ENCODE measurements at places on chromosomes 2 and 18.

GRCh38 chr2:10531874-10532637, 83.9 kb upstream of the ODC1 start:
- DNase-seq = no peak

DNA sequence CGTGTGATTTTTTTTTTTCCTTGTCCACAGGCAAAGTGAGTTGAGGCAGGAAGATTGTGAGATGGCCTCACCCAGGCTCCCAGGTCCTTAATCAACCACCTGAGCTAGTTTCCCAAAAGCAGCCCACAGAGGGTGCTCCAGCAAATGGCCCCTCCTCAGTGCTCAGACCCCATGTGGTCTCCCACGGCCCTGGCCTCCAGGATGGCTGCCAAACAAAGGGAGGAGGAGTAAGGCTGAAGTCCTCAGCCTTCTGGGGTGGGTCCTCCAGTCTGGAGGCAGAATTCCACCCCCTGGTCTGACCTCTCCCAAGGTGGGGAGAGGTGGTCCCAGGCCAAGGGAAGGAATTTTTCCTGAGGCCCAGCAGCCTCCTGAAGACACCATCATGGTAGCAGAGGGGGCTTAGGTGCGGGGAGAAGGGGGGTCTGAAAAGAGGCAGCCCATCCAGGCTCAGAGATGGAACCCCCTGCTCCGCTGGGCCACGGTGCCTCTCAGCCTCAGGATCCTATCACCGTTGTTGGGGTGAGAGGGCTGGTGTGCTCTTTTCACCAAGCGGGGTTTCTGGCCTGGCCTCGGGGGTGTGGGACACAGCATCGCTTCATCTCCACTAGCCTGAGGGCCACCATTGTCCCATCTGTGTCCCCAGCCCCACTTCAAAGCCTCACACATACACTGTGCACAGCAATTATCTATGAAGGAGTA, 2.3 kb downstream of the NGEF start:
- no peak for DNase-seq

- no peak for DNase-seq
Measured at GRCh38 chr2:43039376-43040080, 186.9 kb downstream of the ZFP36L2 start.

DNA sequence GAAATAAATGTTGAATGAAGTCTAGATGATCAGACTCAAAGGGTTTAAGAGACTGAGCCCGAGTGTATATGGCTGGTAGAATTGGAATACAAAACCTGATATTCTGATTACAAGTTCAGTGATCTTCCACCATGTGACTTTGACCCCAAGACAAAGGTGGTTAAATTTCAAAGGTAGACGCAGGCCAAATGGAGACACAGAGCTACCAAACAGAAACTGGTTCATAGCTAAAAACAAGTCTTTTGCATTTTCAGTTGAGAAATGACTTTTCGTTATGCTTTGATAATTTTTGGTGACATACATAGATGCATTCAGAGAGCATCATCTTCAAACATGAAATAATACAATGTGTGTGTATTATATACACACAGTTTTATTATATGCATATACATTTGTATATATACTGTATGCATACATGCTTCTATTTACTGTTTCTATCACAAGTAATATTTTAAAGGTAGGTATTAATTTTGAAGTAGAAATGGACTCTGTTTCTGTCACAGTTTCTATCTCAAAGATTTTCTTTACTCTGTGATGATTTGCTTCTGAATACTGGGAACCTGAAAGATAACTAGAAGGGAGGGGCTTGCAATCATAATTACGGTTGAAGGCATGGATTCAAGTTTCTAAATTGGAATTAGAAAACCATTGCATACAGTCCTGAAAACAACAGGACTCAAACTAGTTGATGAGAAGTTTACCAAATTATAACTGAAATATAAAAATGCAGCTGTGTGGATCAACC, 142.3 kb downstream of the ABCA12 start:
- DNase-seq = no peak

DNA sequence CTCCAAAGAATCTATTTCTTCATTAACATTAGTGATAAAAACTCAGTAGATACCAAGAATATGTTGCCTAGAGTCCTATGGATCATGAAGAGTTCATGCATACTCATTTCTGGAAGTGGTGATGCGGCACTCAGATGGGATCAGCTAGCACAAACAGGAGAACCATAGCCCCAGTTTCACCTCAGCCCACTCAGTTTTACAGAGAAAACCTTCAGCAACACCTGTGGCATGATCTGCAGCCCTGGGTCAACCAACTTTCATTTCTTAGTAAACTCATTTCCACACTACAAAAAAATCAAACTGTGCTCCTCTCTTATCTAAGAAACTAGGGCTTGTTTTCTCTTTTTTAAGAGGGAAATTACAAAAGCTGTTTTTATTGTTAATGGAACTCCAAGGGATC, 569.4 kb downstream of the CCDC85A start:
- DNase-seq = no peak

GRCh38 chr2:122411231-122411630, 655.8 kb downstream of the TSN start:
- no peak for DNase-seq

DNA sequence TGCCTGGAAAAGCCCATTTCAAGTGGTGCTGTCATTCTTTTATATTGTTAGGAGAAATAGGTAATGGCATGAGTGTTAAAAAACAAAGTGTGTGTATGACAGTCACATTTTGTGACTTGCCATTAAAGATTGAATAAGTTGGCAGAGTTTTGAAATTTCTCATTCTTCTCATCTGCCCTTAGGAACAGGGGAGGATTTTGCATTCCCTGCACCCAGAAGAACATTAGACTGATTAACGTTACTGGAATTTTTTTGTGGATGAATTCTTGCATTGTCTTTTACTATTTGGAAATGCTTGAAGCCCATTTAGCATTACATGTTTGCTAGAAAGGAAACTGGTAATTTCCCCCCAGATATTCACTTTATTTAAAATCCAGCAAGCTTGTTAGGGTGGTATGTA, 162.2 kb downstream of the BABAM2 start:
- DNase-seq = peak; percentile 61

DNA sequence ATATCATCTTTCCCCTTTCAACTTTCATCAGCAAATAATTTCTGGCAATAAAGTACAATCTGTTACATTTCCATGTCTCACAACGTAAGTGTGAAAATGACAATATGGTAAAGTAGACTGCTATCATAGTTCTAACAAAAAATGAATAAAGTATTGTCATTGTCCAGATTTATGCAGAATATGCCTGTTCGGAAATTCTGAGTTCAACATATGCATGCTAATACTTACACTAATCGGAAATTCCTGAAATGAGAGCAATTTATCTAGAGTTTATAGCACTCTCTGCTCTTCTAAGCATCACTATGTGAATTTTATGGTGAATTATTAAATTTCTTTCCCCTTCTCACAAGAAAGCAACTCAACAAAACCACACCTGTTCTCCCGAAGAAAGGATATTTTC, 8.1 kb downstream of the CWC22 start:
- no peak for DNase-seq

GRCh38 chr2:105803773-105804172, 59.1 kb downstream of the NCK2 start:
- DNase-seq = peak; percentile 14

- DNase-seq = no peak
Measured at GRCh38 chr2:53549497-53549896, 218.1 kb upstream of the CHAC2 start.

DNA sequence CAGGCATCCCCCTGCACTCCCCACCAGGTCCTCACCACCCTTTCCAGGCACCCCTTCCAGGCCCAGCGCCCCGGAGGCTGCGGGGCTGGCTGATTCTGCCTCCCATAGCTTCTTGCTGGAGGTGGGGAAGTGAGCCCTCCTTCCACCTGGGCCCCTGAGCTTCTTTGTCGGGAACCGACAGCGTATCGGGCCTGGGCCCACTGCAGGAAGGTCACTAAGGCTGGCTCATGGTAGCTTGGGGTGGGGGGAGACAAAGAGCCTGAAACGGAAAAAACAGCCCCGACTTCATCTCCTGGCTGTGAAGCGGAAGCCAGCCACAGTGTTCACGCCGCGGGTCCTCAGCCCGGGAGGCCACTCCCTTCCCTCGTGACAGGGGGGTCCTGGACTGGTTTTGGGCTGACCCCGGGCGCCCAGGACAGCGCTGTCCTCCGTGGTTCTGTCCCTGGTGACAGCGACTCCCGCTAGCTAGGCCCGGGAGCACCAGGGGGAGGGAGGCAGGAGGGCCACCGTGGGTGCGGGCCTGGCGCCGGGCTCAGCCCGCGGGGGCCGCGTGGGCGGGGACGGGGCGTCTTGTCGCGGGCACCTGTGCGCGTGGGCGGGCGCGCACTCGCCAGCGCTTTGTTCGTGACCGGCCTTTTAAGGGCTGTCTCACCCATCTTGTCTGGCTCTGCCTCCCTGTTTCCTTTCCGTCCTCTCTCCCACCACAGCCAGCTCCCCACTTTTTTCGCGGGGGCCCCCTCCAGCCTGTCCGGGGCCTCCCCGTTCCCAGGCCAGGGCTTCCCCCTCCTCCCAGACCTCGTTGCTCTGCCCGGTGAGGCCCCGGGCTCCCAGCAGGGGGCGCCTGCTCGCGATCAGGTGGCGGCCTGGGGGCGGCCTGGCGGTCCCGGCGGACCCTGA, 64.9 kb downstream of the DNMT3A start:
- no peak for DNase-seq

- no peak for DNase-seq
Measured at GRCh38 chr2:242046206-242046826, 176.8 kb downstream of the RTP5 start.

- peak; percentile 81 for DNase-seq
Measured at GRCh38 chr2:179592167-179592936, 269.1 kb downstream of the ZNF385B start.

- DNase-seq = no peak
Measured at GRCh38 chr2:216340280-216340631, 32.0 kb downstream of the MARCHF4 start.

DNA sequence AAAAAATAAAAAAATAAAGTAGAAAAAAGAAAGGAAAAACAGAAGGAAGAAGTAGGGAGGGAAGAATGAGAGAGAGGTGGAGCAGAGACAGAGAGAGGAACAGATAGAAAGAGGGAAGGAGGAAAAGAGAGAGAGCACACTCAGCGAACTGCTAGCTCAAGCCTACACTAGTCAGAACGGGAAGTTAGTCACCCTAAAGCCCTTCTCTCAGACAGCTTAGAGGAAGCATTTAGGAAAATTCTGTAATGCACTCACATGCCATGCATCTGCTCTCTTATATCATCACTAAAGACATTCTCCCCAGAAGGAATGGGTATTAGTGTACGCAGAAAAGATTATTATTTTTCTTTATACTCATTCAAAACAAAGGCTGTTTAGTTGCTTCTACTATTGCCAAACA, 68.1 kb upstream of the SULT1C3 start:
- no peak for DNase-seq

DNA sequence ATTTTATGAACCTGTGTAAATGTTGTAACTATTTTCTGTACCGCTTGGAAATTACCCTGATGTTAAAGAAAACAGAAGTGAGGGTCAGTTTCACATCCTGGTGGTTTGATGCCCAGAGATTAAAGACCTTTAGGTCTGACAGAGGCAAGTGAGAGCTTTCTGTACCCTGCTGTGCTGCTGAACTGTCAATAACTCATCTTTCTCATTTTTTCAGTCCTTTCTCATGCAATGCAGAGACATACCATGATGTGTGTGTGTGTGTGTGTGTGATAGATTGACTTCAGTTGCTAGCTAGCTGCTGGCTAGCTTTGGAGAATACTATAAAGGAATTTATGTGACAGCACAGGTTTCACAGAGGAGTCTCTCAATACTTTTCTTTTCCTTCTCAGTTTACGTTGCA, 2025.6 kb upstream of the LRRTM1 start:
- no peak for DNase-seq

- DNase-seq = peak; percentile 59
Measured at GRCh38 chr2:172103471-172104272, 972 bp upstream of the DLX2 start.

- peak; percentile 88 for DNase-seq
Measured at GRCh38 chr2:202780514-202781021, 91.0 kb downstream of the ICA1L start.

DNA sequence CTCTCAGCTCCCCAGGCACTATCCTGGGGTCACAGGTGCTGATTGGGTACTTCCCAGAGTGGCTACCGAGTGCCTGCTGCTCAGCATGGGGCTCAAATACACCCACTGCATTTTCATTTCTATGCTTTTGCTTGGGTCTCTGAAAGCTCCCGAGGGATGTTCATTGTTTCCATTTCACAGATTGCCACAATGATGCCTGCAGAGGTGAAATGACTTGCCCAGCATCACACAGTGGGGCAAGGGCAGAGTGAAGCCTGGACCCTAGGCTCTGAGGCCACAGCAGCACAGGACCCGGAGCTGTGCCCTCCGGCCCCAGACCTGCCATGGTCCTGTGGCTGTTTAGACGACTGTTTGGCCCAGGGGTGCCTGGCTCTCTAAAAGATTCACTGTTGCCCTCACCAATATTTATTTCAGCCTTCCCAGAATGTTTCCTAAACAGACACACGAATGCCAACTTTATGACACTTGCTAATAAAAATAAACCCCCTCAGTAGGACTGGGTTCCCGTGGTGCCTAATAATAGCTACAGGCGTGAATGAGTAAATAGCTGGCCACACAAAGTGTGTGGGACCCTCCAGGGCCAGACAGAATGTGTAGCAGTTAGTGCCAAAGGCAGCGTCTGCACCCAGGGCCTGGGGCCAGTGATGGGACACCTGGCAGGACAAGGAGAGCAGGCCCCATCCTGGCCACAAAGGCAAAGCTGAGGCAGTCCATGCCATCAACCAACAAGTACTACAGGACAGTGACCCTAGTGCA, 11.5 kb upstream of the ST8SIA5 start:
- no peak for DNase-seq

GRCh38 chr2:166516712-166517303, 22.8 kb upstream of the SCN7A start:
- no peak for DNase-seq

- DNase-seq = no peak
Measured at GRCh38 chr2:143158551-143159485, 29.6 kb downstream of the ARHGAP15 start.

DNA sequence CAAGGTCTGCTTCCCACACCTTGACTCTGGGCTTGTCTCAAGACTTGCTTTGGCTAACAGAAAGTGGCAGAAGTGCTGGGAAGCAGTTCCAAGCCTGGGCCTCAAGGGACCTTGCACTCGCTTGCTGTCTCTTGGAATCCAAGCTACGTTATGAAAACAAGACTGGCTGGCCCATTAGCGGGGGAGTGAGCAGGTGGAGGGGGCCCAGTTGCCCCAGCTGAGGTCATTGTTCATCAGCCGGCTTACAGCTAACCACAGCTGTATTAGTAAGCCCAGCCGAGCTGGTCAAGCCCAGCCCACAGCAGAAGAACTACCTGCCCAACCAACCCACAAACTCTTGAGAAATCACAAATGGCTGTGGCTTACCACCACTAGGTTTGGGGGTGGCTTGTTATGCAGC, 63.1 kb downstream of the MARCO start:
- DNase-seq = peak; percentile 5

GRCh38 chr2:138601458-138602165, 100.0 kb downstream of the SPOPL start:
- DNase-seq = peak; percentile 12

All from astrocyte (in vitro differentiated cells and primary cell).